ENCODE measurements at places on chromosomes 3 and 15.

GRCh38 chr3:108623504-108623903 is 34.0 kb downstream of the DZIP3 start:
- no peak for DNase-seq
- no peaks in the 10 kb centered on the region for H3K4me1 ChIP-seq
- no peak overlapping the region for H3K4me3 ChIP-seq
- no peaks in the 10 kb centered on the region for H3K27me3 ChIP-seq
- H3K27ac ChIP-seq: no peak overlapping the region

DNA sequence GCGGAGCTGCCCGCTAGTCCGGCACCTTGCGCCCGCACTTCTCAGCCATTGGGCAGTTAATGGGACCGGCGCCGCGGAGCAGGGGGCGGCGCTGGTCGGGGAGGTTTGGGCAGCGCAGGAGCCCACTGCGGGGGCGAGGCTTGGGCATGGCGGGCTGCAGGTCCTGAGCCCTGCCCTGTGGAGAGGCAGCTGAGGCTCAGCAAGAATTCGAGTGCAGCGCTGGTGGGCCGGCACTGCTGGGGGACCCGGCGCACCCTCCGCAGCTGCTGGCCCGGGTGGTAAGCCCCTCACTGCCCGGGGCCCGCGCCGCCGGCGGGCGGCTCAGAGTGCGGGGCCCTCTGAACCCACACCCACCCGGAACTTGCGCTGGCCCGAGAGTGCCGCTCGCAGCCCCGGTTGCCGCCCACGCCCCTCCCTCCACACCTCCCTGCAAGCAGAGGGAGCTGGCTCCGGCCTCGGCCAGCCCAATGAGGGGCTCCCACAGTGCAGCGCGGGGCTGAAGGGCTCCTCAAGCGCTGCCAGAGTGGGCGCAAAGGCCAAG is 835.0 kb downstream of the TBL1XR1 start:
- no peaks in the 10 kb centered on the region for H3K36me3 ChIP-seq
- H3K4me1 ChIP-seq: no peaks in the 10 kb centered on the region
- H3K27ac ChIP-seq: no peak overlapping the region
- H3K27me3 ChIP-seq: no peaks in the 10 kb centered on the region
- H3K4me3 ChIP-seq: no peak overlapping the region

GRCh38 chr3:95333826-95334225 is 1271.0 kb downstream of the NSUN3 start:
- no peak overlapping the region for H3K4me3 ChIP-seq
- no peak overlapping the region for H3K27ac ChIP-seq
- no peak for DNase-seq

DNA sequence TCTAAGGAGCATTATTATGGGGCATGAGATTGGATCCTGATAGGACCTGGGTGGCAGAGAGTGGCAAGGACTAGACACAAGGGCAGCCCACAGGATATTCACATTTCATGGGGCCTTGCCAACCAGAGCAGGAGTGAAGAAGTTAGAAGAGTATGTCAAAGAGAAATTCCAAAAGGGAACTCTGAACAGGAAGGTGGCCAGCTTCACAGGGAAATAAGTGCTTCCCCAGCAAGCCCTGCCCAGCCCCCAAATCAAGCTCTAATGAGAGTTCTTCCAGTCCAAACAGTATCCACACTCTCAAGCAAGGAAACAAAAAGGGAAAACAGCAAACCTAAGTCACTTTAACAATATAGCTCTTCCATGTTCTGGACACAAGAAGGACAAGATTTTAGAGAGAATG is 130.2 kb upstream of the COL8A1 start:
- H3K4me3 ChIP-seq: no peak overlapping the region
- H3K36me3 ChIP-seq: no peaks in the 10 kb centered on the region
- H3K27me3 ChIP-seq: no peaks in the 10 kb centered on the region
- no peak overlapping the region for H3K27ac ChIP-seq
- no peak for DNase-seq
- no peaks in the 10 kb centered on the region for H3K4me1 ChIP-seq

GRCh38 chr15:86178845-86179244 is 99.2 kb downstream of the AGBL1 start:
- H3K27me3 ChIP-seq: peaks cover 81% of the 10 kb centered on the region
- no peak for DNase-seq
- no peak overlapping the region for H3K27ac ChIP-seq
- no peaks in the 10 kb centered on the region for H3K36me3 ChIP-seq
- H3K4me3 ChIP-seq: no peak overlapping the region
- no peaks in the 10 kb centered on the region for H3K4me1 ChIP-seq

DNA sequence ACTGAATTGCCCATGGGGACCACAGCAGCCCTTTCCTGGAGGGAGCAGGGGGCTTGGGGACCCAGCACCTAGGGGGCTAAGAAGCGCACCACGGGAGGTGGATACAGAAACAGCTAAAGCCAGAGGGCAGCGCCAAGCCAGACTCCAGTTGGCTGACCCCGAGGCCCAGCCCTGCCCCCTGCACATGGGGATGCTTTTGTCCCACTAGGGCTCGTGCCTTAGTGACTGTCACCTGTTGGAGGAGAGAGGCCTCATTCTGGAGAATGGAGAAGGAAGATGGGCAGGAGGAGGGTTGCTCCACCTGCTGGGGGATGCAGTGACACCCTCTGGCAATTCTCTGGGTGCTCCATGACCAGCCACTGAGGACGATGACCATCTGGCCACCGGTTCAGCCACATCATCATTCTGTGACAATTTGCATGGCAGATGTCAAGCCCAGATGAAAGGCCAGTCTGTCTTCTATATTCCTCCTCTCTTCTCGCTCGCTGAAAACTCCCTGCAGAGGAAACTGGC is 167.8 kb upstream of the TLE3 start:
- H3K4me3 ChIP-seq: no peak overlapping the region
- no peaks in the 10 kb centered on the region for H3K27me3 ChIP-seq
- H3K36me3 ChIP-seq: no peaks in the 10 kb centered on the region
- H3K27ac ChIP-seq: no peak overlapping the region

DNA sequence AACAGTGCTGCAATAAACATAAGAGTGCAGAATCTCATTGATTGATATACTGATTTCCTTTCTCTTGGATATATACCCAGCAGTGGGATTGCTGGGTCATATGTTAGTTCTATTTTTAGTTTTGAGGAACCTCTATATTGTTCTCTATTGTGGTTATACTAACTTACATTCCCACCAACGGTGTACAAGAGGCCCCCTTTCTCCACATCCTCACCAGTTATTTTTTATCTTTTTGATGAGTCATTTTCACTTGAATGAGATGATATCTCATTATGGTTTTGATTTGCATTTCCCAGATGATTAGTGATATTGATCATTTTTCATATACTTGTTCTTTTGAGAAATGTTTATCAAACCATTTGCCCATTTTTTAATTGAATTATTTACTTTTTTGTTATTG is 12.4 kb upstream of the IREB2 start:
- H3K4me3 ChIP-seq: no peak overlapping the region
- no peaks in the 10 kb centered on the region for H3K4me1 ChIP-seq
- H3K36me3 ChIP-seq: no peaks in the 10 kb centered on the region
- H3K27ac ChIP-seq: no peak overlapping the region
- DNase-seq: no peak

DNA sequence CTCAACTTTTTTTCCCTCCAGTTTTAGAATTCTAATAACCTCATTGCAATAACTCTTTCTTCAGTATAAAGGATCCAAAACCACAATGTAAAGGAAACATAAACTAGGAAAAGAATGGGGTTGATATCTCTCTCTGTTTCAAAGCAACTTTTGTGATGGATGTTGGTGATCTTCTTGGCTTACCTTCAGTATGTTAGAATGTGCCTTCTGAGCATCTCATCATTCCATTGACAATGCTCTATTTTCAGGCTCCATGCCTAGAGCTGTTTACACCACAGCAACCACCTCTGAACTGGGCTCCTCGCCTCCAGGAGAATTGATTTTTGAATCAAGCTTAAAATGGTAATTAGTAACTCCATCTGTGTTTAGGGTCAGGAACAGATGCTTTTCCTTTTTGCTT is 6.6 kb downstream of the NLGN1 start:
- H3K4me3 ChIP-seq: no peak overlapping the region
- no peak for DNase-seq
- no peaks in the 10 kb centered on the region for H3K4me1 ChIP-seq
- peaks cover 21% of the 10 kb centered on the region for H3K27me3 ChIP-seq
- no peak overlapping the region for H3K27ac ChIP-seq

- DNase-seq: peak; percentile 72
- peaks cover 5% of the 10 kb centered on the region for H3K4me1 ChIP-seq
- no peak overlapping the region for H3K4me3 ChIP-seq
- no peaks in the 10 kb centered on the region for H3K27me3 ChIP-seq
- no peak overlapping the region for H3K27ac ChIP-seq
- H3K36me3 ChIP-seq: no peaks in the 10 kb centered on the region
These were observed 88.5 kb downstream of the LINGO1 start for GRCh38 chr15:77544162-77544561.

DNA sequence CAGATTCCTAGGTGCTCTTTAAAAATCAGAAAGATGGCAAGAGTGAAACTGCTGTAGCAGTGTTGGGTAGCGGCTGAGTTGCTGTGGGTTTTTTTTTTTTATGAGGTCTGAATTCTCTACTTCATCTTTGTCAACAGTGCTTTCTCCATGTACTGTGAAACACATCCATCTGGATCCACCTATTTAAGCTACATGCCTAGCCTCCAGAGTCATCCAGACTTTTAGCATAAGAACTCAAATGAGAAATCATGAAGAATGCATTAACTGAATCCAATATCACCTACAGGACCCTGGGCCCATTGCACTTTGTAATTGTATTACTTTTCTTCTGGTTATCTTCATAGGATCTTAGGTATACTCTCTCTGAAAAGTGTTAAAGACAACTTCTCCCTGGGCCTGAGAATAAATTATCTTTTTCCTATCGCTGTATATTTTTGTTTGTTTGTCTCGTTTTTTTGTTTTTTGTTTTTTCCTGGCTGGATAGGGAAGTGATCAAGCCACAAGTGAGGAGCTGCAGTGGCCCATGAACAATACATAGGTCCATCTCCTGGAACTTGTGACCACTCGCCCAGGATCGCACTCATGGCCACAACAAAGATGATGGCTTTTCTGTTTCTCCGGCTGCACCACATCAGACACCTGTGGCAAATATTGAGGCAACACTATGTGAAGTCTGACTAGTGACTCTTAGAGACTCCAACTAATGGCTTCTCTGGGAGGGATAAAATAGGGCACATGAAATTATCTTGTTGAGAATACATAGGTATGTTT is 609.9 kb upstream of the AGTR1 start:
- H3K36me3 ChIP-seq: no peaks in the 10 kb centered on the region
- no peak overlapping the region for H3K27ac ChIP-seq
- H3K4me3 ChIP-seq: no peak overlapping the region
- H3K4me1 ChIP-seq: no peaks in the 10 kb centered on the region
- no peaks in the 10 kb centered on the region for H3K27me3 ChIP-seq

GRCh38 chr15:41981371-41982132 is 9.2 kb upstream of the EHD4 start:
- H3K4me3 ChIP-seq: no peak overlapping the region
- no peaks in the 10 kb centered on the region for H3K36me3 ChIP-seq
- peak; percentile 36 for DNase-seq
- H3K27me3 ChIP-seq: no peaks in the 10 kb centered on the region
- no peak overlapping the region for H3K27ac ChIP-seq

GRCh38 chr15:52379395-52380106 is 83.9 kb upstream of the MYO5C start:
- H3K4me1 ChIP-seq: no peaks in the 10 kb centered on the region
- no peak overlapping the region for H3K27ac ChIP-seq
- H3K4me3 ChIP-seq: no peak overlapping the region
- no peak for DNase-seq
- no peaks in the 10 kb centered on the region for H3K27me3 ChIP-seq

DNA sequence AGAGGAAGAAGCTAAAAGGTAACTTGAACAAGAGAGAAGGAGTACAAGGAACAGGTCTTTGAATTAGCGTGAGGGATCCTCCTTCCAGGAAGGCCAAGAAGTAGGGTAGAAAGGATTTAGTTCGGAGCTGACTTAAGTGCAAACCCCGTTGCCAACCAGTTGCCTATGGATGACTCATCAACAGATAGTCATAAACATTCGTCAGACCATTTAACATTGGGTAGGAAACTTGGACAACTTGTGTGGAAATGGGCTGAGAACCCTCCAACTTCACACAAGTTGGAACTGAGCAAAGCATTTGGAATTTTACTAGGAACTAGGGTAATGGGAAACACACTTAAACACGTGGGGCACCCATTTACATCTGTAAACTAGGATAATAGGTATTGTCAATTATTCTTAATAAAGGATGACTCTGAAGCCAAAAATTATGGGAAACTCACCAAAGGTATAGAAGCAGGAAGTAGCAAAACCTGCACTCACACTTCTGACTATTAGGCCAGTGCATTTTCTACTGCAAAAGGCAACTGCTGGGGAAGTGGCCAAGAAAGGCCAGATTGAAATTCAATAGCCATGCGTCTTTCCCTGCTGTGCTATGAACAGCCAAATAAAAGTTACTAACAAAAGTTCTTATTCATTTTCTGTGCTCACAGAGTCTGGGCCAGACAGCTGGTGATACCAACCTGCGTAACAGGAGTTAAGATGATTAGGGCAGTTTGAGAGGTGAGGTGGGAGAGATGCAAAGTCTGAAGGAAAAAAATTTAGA is 174.5 kb upstream of the TMC3 start:
- peaks cover 7% of the 10 kb centered on the region for H3K27me3 ChIP-seq
- no peak overlapping the region for H3K4me3 ChIP-seq
- no peak overlapping the region for H3K27ac ChIP-seq

DNA sequence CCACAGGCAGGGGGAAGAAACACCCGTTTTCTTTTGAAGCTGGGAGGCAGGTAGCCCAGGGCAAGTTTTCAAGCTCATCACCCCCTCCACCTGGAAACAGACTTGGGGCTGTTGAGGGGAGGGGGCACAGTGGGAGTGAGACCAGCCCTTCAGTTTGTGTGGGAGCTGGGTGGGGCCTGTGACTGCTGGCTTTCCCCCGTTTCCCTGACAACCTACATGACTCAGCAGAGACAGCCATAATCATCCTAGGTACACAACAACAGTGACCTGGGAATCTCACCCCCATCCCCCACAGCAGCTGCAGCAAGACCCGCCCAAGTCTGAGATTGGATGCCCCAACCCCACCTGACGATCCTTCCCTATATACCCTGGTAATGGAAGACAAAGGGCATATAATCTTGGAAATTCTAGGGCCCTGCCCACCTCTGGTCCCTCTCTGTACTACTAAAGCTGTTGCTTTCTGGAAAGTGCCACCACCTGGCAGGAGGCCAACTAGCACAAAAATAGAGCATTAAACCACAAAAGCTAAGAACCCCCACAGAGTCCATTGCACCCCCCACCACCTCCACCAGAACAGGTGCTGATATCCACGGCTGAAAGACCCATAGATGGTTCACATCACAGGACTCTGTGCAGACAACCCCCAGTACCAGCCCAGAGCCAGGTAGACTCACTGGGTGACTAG is 422.2 kb upstream of the SGO1 start:
- H3K27me3 ChIP-seq: no peaks in the 10 kb centered on the region
- no peak overlapping the region for H3K4me3 ChIP-seq
- DNase-seq: no peak
- no peaks in the 10 kb centered on the region for H3K4me1 ChIP-seq
- no peak overlapping the region for H3K27ac ChIP-seq

- no peaks in the 10 kb centered on the region for H3K36me3 ChIP-seq
- DNase-seq: no peak
- no peak overlapping the region for H3K4me3 ChIP-seq
- H3K4me1 ChIP-seq: peaks cover 37% of the 10 kb centered on the region
- H3K27me3 ChIP-seq: no peaks in the 10 kb centered on the region
These were observed 41.3 kb upstream of the TNFSF10 start for GRCh38 chr3:172564499-172564898.

- no peak overlapping the region for H3K27ac ChIP-seq
- no peaks in the 10 kb centered on the region for H3K27me3 ChIP-seq
- DNase-seq: no peak
- H3K4me1 ChIP-seq: no peaks in the 10 kb centered on the region
- H3K4me3 ChIP-seq: no peak overlapping the region
- no peaks in the 10 kb centered on the region for H3K36me3 ChIP-seq
These were observed 37.5 kb upstream of the ESYT3 start for GRCh38 chr3:138396752-138397410.
